ENCODE measurements at places on chromosomes 4 and X.
A peak's percentile ranks its signal among the peaks of the same experiment; 100 is the strongest.

DNA sequence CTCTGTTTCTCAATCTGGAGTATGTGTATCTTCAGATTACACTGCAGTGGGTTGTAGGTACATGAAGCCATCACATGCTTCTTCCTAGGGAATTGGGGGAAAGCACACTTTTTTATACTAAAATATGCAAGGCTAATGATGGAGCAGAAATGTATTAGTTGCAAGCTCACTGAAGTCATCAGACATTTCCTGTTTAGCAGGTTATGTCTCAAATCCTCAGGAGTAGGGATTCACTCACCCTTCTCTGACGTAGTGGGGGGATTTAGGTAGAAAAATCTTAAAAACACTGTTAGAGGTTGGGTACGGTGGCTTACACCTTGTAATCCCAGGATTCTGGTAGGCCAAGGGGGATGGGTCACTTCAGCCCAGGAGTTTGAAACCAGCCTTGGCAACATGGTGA lies 128.4 kb upstream of the GPC4 start:
- no peak for DNase-seq

- DNase-seq, result no peak
These were observed 2.1 kb downstream of the PITX2 start for GRCh38 chr4:110620691-110621327.

GRCh38 chr4:81758574-81759264 lies 287.0 kb upstream of the RASGEF1B start:
- no peak for DNase-seq

DNA sequence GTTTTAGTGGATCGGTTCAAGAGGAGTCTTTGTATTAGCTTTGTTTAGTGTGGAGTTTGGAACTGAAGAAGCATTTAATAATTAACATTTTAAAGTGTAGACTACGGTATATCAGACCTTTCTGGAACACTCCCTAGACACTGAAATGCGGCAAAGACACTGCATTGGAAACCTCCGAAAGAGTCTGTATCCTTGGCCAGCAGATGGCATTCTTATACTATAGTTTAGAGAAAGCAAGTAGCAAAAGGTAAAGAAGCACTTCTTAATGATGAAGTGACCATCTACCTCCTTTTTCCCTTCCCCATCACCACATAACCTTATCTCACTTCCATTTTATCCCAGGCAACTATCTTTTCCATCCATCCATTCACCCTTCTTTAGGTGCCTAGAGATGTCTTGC lies 7.6 kb downstream of the FABP2 start:
- peak; percentile 14 for DNase-seq

DNA sequence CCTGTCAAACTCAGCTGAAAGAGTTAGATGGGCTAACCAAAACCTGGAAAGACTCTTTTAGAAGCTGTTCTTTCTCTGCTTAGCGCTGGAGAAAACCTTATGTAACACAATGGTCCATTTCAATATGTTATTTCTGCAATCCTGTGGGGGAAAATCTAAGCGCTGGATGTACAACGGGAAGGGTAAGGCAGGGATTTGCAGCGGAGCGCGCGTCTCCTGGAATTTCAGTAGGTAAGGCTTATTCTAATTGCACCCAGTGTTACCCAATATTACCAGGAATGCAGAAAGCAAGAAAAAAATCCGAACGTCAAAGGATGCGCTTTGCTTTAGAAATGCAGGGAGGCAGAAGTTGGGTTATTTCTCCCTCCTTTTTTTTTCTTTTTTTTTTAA lies 2.0 kb downstream of the HS3ST1 start:
- DNase-seq, result no peak

Data from NCI-H1436 (cell line).